Stimulated activated CD4-positive, alpha-beta T cell treated with anti-CD3 and anti-CD28 coated beads, Interleukin-1b, Interleukin-23, amount 100 ng/mL, for 24 hours (primary cell): ENCODE measurements at places on chromosomes 4 and X.
A peak's percentile ranks its signal among the peaks of the same experiment; 100 is the strongest.

DNA sequence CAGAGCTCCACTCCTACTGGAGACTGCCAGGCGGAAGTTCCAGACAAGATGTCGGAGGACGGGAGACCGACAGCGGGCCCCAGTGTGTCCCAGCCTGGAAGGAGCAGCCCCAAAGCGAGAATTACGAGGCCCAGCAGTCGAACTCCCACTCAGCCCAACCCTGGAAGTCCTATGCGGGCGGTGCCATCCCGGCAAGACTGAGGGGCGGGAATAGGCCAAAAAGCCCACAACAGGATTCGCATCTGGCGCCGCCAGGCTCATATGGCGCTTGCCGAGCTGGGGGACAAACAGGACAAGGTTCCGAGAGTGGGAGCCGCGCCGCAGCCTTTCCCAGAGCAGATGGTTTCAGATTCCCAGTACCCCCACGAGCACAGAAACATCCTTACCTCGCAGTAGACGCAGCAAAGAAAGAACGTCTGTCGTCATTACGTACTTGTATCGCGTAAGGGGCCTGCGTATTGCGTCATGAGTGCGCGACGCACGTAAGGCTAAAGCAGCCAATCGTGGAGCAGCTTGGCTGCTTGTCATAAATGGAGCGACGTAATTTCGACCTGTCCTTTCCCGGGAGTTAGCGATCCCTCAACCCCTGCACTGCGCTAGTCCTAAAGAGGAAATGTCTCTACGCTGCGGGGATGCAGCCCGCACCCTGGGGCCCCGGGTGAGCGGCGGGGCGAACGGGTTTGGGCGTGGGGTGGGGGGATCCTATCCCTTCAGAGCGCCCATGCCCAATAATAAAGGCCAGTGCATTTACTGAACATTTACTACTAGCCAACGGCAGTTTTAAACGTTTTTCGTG, at the start of the genes LIAS and RPL9:
Gene LIAS, plus strand, starts transcription at position 552 of the 796 bp plus-strand sequence. Its CDS starts 62 bp downstream, at position 614.
Gene RPL9, minus strand, starts transcription at position 418 of the 796 bp plus-strand sequence. CDS start 483 bp downstream, outside the sequence.
- peak; percentile 86 for DNase-seq

DNA sequence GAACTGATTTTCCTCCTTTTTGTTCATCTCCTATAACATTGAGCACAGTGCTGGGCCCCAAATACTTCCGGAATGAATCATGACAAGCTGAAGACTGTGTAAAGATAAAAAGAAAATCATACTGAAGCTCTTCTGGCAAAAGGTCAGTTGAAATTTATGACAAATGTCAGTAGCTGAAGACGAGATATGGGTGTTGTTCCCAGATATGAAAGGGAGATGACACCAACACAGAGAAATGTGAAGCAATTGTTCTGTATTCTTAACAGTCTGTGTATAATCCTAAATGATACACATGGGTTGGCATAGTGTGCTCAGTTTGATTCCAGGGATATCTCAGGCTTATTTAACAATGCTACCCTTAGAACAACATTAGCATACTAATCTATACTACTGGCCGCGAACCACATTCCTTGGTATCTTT, 170.5 kb upstream of the PITX2 start:
- no peak for DNase-seq

DNA sequence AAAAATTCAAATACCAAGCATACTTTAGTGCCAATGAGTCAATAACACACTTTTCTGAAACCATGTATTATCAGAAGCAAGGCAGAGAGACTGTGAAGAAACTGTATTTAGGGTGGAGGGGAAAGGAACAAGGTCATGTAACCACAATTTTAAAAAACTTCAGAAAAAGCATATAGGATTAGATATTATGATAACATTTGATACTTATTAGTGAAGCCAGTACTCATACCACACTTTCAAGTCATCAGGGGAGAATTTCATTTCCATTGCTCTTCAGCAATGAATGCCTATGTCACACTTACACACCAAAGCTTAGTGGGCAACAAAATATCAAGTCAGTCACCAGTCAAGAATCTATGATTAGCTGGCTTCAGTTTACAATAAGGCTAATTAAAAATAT, 602.2 kb downstream of the IL15 start:
- DNase-seq: no peak

GRCh38 chr4:8112036-8112576, 46.5 kb downstream of the ABLIM2 start:
- DNase-seq: no peak

GRCh38 chrX:93422693-93423092, 250.7 kb downstream of the NAP1L3 start:
- no peak for DNase-seq

GRCh38 chr4:140152013-140152703, 1.8 kb downstream of the MAML3 start:
- peak; percentile 48 for DNase-seq

GRCh38 chrX:136714626-136715599, 65.8 kb downstream of the ARHGEF6 start:
- no peak for DNase-seq
